ENCODE measurements at places on chromosomes 4 and X.

DNA sequence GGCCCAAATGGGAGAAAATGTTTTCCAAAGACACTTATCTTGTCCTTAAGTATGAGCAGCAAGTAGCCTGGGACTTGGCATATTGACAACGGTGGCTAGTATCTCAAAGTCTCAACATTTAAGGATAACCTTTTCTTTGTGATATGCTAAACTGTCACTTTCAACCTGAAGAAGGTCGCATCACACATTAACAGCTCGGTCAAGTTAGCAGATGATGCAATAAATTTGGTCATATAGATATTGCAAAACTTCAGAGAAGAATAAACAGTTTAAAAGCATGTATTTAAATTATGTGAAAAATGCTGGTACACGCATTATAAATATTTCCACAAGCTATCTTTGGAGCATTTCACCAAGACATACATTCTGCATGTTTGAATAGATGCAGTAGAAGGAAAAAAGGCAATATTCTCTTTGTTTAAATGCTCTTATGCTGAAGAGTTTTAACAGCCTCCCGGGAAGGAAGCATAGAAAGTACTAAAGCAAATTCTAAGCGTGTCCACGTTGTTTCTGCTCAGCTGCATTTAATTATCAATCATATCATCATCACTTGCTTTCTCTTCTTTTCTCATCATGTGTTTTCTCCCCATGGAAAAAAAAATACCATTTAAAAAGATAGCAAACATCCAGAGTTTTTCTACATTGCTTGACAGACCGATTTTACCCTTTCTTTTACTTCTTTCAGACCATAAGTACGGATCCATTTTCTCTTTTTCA, 24.2 kb downstream of the ARHGAP6 start:
- no peak for DNase-seq

GRCh38 chrX:146090732-146091131, 273.1 kb downstream of the SLITRK2 start:
- DNase-seq = no peak

DNA sequence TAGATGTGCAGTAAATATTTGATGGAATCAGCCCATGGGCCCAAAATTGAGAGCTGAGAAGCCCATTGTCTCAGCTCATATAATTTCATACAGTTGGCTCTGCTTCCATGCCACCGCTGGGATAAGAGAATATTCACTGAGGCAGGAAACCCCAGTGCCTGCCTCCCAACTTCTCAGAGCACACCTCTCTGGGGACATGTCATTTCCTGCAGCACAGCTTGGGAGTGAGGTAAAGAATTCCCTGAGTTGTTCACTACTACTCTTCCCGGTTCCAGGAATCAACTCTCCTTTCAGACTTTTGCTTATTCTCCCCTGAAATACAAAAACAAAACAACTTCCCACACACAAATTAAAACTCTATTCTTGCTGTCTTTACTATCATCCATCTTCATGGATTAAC, 389.3 kb downstream of the MAPK10 start:
- DNase-seq = no peak

DNA sequence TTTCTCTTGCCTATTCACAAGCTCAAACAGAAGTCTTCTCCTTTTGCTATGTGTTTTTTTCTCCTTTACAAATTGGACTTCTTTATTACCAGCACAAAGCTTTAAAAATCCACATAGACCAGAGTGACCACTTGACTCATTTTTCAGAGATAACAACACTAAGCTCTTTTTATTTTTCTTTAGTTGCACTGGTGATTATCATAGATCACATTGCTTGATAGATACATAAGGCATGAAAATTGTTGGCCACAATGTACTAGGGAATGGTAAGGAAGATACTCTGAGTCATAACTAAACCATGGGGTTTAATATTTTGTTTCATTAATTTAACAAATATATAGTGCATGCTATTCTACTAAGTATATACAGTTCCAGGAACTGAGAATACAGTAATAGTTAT, 159.0 kb downstream of the GASK1B start:
- no peak for DNase-seq

GRCh38 chrX:118976599-118977340, 2.4 kb downstream of the LONRF3 start:
- peak; percentile 72 for DNase-seq

DNA sequence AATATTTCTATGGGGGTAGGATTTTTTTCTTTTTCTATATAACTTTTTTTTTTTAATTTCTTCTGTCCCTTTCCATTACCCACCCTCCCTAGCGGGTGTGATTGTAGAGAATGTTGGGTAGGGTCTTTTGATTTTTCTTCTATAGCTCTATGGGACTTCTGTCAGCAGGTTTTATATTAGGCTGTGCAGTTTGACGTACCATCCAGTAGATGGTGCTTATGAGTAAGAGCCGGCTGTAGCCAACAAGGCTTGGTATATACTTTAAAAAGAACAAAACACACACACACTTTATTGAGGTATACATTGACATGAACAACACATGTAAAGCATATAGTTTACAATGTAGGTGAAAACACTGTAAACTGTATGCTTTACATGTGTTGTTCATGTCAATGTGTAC, 247.9 kb upstream of the POF1B start:
- peak; percentile 30 for DNase-seq

Measured in NCI-H526 (cell line).